CD4-positive, alpha-beta T cell treated with Interleukin-17A for 4 hours (primary cell): ENCODE measurements at places on chromosomes 6 and 20.

GRCh38 chr6:15021074-15021473 lies 224.8 kb upstream of the JARID2 start:
- no peak for DNase-seq

DNA sequence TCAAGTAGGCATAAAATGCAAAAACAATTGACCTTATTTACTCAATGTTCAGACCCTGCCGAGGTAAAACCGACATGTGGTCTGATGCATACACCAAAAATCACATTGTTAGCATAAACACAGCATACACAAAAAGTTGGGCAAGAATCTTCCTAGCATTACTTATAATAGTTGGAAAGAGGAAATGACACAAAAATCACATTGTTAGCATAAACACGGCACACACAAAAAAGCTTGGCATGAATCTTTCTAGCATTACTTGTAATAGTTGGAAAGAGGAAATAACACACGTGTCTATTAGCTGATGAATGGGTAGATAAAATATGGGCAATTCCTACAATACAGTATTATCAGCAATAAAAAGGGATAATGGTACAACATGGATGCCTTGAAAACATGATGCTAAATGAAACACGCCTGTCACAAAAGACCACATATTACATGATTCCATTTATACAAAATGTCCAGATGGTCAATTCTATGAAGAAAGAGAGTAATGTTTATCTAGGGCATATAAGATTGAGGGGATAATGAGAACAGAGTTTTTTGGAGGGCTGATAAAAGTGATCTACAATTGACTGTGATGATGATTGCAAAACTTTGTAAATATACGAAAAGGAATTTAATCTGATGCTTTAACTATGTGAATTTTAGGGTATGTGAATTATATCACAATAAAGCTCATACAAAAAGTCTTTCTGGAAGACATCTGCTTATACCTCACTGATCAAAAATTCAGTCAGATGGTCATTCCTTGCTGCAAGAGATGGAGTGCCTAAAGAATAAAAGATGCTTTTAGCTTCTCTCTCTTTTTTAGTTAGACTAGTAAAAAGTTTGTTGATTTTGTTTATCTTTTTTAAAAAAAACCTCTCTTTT lies 1019.5 kb upstream of the CITED2 start:
- DNase-seq, result no peak

DNA sequence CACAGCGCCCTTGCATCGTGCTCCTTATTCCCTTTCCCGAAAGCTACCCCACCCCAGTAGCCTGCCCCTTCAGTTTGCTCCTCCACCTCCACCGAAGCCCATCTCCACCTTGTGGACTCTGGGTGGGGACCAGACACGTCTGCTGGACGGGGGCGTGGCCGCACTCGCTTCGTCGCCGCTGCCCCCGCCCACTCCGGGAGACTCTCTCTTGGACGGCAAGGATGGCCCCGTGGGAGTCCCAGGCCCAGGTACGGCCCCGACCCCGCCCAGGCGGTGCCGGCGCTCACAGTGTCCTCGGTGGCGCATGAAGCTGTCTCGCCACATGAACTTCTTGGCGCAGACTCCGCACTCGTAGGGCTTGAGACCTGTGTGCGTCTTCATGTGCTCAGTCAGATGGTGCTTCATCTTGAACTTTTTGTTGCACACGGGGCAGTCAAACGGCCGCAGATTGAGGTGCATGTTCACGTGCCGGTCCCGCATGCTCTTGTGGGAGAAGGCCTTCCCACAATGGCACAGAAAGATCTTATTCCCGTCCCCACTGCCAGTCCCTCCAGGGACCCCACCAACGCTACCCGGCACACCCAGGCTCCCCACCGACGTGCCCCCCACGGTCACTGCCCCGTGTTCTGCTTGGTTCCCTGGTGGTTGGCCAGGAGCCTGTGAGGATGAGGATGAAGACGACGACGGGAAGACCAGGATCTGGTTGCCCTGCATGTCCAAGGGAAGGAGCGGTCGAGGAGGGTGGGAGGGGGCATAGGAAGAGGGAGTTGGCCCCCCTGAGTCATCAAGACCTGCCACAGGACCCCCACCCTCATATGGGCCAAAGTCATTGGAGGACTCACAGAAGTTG lies 1.3 kb upstream of the TAPBP start:
- no peak for DNase-seq

DNA sequence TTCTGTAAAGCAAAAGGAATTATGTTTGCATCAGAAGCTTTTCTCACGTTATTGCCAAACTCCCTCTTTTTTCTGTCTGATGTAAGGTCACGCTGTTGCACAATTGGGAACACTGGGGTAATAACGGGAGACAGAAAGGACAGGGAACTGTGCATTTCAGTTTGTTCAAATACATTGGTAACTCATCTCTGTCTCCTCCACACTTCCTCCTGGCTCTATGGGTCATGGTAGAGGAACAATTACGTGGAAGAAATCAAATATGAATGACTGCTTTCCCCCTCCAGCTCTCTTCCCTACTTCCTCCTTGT lies 132.2 kb upstream of the TNFAIP3 start:
- DNase-seq, result no peak

- no peak for DNase-seq
Observed at GRCh38 chr20:59738851-59739250, 134.5 kb downstream of the PHACTR3 start.

- no peak for DNase-seq
Observed at GRCh38 chr6:49966334-49966733, 2.4 kb upstream of the DEFB114 start.

- no peak for DNase-seq
Observed at GRCh38 chr20:20549704-20550103, 162.7 kb downstream of the RALGAPA2 start.

DNA sequence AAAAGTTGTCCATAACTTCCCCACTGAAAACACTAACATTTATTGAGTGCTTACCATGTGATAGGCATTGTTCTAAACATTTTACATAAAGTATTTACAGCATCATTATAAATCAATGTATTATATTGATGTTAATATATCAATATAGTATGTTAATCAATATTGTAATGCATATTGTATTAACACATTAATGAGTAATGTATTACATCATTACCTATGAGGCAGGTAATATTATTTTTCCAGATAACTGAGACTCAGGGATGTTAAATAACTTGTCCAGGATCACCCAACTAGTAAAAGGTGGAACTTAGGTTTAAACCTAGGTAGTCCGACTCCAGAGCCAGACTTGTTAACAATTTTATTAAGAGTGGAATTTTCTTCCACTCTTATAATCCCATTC lies 12.2 kb upstream of the TREM2 start:
- DNase-seq, result no peak

DNA sequence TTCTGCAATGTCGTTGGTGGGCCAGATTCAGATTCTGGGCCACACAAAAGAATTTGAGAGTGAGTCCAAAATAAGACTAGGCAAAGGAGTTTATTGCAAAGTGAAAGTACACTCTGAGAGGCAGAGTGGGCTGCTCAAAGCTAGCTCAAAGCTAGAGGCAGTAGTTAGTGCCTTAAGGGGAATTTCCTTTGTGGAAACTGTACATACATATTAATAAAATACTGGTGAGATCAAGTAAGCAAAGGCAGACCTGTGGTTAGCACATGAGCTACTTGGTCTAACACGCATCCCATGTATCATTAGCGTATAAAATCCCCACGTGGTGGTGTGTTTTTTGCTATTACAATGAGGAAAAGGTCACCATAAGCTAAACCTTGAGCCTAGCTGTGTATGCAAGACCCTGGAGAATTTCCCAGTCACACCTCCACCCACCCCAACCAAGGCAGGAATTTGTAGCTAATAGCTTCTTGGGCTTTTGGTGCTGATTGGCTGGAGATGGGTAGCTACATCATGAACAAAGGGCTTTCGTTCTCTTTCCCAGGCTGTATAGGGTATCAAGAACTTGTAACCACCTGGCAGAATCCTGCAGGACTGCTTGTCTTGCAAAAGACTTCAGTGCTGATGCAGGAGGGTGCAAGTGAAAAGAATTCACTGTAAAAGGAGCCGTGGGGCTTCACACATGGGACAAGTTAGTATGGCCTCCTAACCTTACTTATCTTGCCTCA lies 14.7 kb upstream of the TRIM26 start:
- no peak for DNase-seq

- no peak for DNase-seq
Observed at GRCh38 chr6:137430954-137431353, 63.2 kb downstream of the OLIG3 start.

- no peak for DNase-seq
Observed at GRCh38 chr6:30091577-30092381, 16.2 kb upstream of the RNF39 start.

GRCh38 chr20:51021067-51022025 lies 1.6 kb downstream of the KCNG1 start:
- no peak for DNase-seq

DNA sequence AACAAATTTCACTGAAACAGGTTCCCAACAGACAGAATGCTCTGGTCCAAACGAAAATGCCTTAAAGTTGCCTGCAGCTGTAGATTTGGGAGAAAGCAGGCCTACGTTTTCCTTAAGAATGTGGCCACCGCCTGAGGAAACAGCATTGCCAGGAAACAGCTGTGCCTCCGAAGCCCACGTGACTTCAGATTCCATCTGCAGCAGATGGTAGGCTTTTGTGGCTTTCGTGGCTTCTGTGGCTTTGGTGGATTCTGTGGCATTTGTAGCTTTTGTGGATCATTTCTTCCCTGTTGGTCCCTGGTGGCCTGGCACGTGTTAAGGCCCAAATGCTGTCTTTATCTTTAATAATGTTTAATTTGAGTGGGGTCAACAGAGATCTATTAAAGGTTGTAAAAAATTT lies 222.9 kb downstream of the TTLL2 start:
- no peak for DNase-seq

GRCh38 chr6:168943231-168943905 lies 310.3 kb downstream of the THBS2 start:
- DNase-seq, result no peak

DNA sequence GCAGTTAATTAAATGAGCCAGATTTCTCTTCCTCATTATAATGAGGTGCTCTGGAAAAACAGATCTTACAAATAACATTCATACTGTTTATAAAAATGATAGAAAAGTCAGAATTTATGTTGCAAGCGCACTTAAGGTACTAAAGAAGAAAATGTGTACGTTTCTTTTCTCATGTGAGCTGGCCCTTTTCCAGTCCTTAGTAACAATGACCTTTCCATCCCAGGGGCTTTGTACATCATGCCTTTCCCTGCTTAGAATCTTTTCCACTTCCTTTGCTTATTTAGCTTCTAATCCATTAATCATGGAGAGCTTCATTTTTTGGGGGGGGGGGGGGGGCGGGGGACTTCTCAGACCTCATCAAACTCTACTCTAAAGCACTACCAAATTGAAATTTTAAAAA lies 4.8 kb downstream of the FBXO5 start:
- DNase-seq, result no peak

DNA sequence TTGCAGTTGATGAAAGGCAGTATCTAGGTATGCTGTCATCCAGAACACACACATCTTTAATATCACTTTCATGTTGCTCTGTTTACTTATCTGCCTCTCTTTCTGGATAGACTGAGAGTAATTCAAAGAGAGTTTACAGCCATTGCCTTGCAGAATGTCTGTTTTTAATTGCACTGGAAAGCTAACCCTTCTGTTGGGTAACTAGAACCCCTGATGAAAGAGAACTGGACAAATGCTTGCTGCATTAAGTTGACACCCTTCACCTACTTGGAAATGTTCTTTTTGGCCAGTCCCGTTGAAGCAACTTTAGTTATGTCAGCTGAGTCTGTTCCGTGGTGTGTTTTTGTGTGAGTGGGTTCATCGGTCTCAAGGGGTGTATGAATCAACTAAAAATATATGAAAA lies 383.8 kb upstream of the CITED2 start:
- no peak for DNase-seq

DNA sequence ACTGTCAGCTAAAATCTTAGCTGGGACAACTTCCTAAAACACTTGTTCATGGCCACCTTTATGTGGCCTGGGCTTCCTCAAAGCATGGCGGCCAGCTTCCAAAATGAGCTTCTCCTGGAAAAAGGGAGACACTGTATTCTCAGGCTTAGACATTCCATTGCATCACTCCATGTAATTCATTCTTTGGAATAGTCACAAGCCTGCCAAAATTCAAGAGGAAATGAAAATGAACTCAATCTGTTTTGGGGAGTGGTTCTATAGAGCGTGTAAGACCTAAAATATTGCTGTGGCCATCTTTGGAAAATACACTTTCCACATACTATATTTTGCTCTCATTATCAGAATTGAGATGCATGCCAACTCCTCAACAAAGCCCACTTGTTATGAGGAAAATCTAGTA lies 687.0 kb downstream of the KIF16B start:
- DNase-seq, result no peak

DNA sequence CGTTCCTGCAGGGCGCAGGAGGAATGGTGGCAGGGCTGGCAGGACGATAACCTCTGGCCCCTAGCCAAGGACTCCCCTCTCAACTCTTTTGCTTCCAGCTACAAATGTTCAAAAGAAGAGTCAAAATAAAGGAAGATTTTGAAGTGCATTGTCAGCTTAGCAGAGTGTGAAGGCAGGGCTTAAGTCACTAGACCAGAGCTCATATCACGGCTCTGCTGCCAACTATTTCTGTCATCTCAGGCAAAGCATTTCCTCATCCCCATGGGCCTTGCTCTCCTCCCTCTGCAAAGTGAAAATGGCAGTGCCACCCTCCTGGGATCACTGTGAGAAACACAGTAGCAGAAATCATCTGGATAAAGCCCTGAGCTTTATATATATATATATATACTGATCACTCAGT lies 36.7 kb downstream of the CFAP61 start:
- no peak for DNase-seq

DNA sequence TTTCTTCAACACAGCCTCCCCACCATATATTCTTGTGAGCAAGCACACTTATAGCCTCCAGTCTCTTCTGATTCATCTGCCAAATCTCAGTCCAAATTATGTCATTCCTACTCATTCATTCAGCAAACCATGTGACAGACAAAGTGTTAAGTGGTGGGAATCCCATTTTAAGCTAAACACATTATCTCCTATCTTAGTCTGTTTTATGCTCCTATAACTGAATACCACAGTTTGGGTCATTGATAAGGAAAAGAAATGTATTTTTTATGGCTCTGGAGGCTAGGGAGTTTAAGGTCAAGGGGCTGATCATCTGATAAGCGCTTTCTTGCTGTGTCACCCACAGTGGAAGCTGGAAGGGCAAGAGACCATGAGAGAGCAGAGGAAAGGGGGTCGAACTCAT lies 23.9 kb upstream of the SMIM13 start:
- DNase-seq, result no peak

GRCh38 chr20:626579-626978 lies 16.5 kb upstream of the TCF15 start:
- DNase-seq, result no peak

- DNase-seq, result no peak
Observed at GRCh38 chr20:51695574-51696303, 72.5 kb downstream of the ATP9A start.
